ENCODE measurements at places on chromosomes 16 and 17.

GRCh38 chr16:12416136-12416787 lies 387.4 kb downstream of the CPPED1 start:
- no peak for DNase-seq

DNA sequence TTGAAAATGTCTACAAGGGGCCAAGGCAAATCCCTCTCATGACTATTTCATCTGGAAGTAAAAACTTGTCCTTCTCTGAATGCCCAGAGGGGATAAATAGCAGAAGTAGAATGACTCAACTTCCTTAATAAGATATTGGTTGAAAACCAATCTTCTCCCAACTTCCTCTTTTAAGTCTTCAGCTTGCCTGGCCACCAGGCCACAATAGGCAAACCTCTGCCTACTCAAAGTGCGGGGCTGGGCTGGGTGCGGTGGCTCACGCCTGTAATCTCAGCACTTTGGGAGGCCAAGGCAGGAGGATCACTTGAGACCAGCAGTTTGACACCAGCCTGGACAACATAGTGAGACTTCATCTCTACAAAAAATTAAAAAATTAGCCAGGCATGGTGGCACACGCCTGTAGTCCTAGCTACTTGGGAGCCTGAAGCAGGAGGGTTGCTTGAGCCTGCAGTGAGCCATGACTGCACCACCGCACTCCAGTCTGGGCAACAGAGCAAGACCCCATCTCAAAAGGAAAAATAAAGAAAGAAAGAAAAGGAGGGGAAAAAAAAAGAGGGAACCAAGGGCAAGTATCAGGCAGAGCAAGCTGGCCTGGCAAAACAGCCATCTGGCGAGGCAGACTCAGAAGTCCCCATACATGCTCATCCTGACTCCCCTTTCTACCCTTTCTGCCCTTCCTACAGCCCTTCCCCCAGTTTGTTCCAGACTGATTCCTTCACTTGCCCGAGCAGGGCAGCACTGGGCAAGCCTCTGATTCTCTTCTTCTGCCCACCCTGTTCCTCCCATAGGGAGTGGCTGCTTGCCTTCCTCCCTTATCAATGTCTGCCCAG lies 20.6 kb downstream of the MAP3K14 start:
- peak; percentile 70 for DNase-seq

DNA sequence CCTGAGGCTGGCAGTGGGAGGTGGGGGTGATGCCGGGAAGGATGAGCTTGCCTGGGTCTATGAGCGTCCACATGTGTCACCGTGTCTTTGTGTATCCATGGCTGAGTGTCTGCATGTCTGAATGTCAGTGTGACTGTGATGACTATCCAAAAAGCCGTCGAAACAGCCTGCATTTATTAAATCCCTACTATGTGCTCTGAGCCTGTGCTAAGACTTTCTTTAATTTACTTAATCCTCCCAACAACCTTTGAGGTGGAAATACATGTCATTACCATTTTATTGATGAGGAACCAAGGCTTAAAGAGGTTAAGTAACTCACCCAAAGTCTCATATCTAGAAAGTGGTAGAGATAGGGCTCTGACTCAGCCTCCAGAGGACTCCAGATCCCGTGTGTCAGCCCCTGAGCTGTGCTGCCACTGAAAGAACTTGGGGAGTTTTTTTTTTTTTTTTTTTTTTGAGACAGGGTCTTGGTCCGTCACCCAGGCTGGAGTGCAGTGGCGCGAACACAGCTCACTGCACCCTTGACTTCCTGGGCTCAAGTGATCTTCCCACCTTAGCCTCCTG lies 20.0 kb downstream of the ARHGAP23 start:
- no peak for DNase-seq

GRCh38 chr16:58507963-58508670 lies 7.2 kb upstream of the SETD6 start:
- DNase-seq: no peak

GRCh38 chr17:8785547-8786413 lies 13.4 kb downstream of the MFSD6L start:
- peak; percentile 84 for DNase-seq

DNA sequence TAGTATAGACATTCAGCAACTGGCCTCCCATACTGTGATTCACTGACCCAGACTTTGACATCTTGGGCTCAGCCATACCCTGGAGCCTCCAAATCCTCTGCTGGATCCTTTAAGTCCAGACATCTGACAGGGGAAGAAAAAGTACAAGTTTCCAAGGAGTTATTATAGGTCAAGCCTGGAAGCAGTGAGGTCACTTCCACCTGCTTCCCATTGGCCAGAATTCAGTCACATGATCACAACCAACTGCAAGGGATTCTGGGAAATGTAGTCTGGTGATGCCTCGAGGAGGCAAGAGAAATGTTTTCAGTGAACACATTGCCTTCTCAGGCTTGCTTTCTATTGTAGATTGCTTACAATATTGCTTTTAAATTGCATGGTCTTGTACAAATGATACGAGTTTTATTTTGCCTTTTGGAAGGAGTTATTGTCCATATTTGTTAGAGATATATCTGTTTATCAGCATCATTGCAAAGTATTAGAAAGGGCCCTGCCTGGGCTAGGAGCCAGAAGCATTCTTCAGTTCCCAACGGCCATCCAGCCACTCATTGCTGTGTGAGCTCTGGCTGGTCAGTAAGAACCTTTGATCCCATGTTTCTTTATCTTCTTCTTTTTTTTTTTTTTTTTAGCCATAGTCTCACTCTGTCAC lies 696.9 kb downstream of the WWOX start:
- DNase-seq: no peak

DNA sequence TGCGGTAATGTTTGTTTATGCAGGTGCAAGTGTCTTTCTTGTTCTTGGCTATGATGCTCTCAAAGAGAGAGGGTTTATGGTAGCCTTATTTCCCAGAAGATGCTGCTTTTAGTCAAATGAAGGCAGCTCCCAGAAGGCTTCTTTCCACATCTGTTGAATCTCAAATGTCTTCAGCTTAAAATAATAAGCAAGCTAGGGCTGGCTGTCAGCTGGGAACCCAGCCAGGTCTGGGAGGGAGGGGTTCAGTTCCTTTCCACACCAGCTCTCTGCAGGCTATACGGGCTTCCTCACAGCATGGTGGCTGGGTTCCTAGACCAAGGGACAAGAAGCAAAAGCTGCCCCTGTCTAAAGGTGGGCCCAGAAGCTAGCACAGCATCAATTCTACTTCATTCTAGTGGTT lies 47.4 kb upstream of the ATF7IP2 start:
- no peak for DNase-seq

- no peak for DNase-seq
Observed at GRCh38 chr16:66906916-66907836, 11.5 kb downstream of the CDH16 start.

GRCh38 chr16:11042191-11042590 lies 97.8 kb downstream of the CLEC16A start:
- DNase-seq: no peak

DNA sequence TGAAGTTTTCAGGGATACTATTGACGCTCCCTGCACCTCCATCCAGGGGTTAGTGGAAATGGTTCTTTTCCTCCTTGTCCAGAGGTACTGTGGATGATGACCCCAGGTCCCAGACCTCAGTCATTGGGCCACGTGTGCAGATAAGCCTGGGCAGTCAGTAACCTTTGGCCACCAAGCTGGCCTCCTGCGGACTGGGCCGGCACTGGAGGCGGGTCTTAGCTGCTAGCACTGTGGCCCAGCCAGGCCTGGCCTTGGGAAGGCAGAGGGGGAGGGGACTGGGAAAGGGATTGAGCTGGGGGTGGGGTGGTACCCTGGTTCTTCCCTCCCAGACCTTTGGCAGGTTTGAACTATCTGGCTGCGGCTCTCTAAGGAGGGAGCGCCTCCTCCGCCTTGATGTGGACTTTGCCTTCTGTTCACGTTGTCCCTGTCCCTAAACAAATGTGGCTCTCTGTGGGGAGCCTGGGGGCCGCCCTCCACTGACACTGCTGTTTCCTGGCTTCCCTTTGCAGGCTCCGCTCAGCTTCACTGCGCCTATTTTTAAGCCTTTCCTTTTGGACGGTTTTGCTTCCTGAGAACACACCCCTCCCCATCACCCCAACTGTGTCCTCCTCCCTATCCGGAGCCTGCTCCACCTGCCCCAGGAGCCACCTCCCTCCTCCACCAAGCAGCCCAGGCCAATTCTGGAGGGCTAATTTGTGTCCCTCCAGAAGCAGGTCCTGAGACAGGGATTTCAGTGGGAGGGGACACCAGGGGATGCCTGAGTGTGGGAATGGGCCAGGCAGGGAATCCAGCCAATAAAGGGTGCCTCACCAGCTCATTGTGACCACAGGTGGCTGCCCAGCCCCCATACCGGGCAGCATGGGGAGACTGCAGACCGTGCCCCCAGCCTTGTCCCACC lies 251.9 kb downstream of the SEC14L1 start:
- no peak for DNase-seq

DNA sequence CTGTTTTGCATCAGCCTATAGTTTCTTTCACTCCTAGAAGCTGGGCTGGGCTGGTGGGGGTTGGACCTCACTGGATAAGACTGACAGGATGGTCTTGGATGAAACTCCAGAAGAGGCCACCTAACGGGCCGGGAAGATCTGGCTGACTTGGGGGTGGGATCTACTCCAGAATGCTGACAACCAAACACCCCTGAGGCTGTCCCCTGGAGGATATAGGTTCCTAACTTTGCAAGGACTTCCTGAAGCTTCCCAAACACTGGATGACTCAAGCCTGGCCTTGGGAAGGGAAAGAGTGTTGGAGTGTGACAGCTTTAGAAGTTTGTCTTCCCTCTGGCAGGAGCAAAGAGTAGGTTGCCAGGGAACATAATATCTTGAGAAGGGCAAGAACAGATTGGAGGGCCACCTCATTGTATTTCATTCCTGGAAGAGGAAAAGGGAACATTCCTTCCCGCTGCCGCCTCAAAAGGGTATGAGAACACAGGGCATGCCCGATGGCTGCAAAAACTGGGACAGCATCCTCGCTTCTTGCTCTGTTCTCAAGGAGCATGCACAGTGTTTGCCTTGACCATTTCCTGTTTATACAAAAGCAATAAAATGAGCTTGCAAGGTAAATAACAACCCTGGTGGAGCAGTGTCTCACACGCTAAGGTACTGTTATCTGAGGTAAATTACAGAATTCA lies 6.8 kb upstream of the CYB5B start:
- DNase-seq: no peak

DNA sequence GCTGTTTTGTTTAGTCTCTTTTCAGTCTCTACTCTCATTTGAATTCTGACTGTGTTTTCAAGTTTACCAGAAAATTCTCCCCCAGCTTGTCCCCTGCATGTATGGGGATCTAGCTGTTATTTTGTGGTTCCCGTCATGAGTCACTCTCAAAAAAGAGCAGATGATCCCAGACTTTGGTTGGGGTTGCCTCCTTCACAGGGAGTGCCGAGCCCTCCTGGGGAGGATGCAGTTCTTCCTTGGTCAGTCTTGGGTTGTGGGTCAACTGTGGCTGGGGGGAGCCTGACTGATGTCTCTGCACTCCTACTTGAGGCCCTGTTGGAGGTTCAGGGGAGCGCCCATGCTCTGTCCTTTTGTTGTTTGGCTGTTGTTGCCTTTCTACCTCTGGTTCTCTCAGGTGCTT lies 37.7 kb downstream of the EPN2 start:
- no peak for DNase-seq

- DNase-seq: peak; percentile 81
Observed at GRCh38 chr17:38735161-38735997, 5.2 kb downstream of the CISD3 start.

- no peak for DNase-seq
Observed at GRCh38 chr16:29154676-29155121, 169.8 kb downstream of the LAT start.

- DNase-seq: no peak
Observed at GRCh38 chr16:29745853-29746345, at the start of gene C16orf54. TSS of gene C16orf54 (minus strand) at chr16:29745990. CDS start at chr16:29744951, 1,039 bp downstream.

DNA sequence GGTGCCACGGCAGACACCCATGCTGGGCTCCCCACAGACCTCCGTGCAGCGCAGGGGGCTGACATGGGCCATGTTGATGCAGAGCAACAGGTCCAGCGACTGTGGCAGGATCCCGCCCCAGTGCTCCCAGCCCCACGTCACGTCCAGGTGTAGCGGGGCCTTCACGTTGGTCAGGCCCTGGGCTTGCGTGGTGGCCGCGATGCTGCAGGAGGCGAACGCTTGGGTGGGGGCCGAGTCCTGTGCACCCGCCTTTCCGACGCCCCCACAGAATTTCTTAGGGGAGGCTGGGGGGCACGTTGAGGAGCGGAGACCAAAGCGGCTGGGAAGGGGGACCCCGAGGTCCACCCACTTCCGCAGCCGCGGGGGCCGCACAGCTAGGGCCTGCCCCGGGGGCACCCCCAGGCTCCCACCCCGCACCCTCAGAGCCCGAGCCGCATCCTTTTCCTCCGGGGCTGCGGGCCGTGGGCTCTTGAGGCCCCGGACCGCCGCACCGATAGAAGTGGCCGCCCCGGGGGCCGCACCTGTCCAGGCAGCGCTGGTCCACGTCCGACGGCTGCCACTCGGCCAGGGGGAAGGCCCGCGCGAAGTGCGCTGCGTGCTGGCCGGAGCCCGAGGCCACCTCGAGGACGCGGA lies 416 bp downstream of the METTL26 start:
- no peak for DNase-seq

- DNase-seq: no peak
Observed at GRCh38 chr17:51650202-51650601, 389.9 kb downstream of the UTP18 start.

DNA sequence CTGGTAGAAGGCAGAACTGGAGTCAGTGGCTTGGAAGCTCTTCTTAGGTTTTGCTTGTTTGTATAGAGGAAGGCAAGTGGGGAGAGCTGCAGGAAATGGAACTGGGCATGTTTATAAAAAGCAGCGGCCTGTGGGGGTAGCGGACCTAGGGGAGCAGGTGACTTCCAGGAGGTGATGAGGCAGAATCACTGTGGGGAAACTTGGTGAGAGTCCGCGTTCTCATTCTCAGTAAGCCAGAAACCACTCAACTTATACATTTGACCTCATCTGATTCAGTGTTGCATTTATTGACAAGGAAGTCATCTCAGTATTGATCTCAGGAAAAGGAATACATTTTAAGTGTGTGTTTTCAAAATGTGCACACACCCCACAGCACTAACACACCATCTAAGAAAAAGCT lies 299.8 kb downstream of the CNTNAP4 start:
- no peak for DNase-seq

DNA sequence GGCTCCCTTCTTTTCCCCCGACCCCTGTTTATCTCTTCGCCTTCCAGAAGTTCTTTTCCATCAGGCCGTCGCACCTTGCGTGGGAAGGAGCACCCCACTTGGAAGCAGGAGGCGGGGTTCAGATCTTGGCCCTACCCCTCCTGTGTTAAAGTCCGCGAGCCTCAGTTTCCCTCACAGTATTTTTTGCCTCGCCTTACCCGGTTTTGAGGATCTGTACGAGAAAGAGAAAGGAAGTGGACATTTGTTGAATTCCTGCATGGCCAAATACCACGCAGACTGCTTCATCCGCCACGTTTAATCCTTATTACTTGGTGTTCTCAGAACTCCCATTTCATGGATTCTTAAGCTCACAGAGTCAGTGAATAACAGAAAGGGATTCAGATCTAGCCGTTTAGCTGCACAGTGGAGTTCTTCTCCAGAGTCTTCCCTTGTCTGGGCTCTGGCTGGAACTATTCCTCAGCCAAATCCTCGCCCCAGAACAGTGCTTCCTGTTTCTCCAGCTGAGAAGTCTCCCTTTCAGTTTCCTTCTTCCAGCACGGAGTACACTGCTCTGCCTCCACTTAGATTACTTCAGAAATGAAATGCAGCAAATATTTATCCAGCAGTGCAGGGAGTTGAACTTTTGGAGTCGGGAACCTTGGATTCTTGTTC lies 590 bp downstream of the TMEM219 start:
- no peak for DNase-seq

GRCh38 chr16:85752511-85753420 lies 1.9 kb upstream of the C16orf74 start:
- no peak for DNase-seq

GRCh38 chr16:78446486-78446885 lies 347.0 kb downstream of the WWOX start:
- DNase-seq: no peak

GRCh38 chr17:76710863-76711611 lies at the start of gene MXRA7:
TSS of gene MXRA7 (minus strand) at chr17:76710965. CDS start at chr17:76710946, 19 bp downstream.
- DNase-seq: peak; percentile 89
